Bronchial smooth muscle cell (primary cell): ENCODE measurements at places on chromosomes 13 and 19. TPM values are rescaled to one million over a fixed set of nuclear protein-coding genes. Genes with fewer than 3 reads are reported as not detected.

Gene IGFL2
- total RNA-seq, result not detected in 2 replicates

Gene MARCHF2
- total RNA-seq, result 54.2 and 58.0 TPM in 2 replicates

Gene SOX1
- not detected in 2 replicates for total RNA-seq

Gene YJEFN3
- total RNA-seq, result 0.17 and 0.32 TPM in 2 replicates

Gene U2AF2
- 72.3 and 77.7 TPM in 2 replicates for total RNA-seq

Gene PRDX2
- total RNA-seq, result 130 and 210 TPM in 2 replicates

Gene PCDH9
- 1.0 and 2.5 TPM in 2 replicates for total RNA-seq

Gene LRRC4B
- under 0.01 and 0.94 TPM in 2 replicates for total RNA-seq

Gene FSTL3
- 24.1 and 37.4 TPM in 2 replicates for total RNA-seq

Gene C19orf67
- total RNA-seq, result not detected in 2 replicates

Gene ANGPTL8
- not detected in 2 replicates for total RNA-seq

Gene SIGLEC8
- not detected in 2 replicates for total RNA-seq

Gene ATP4A
- total RNA-seq, result not detected in 2 replicates

Gene NDUFS7
- total RNA-seq, result 53.1 and 63.4 TPM in 2 replicates

Gene ZNF587
- 14.5 and 15.0 TPM in 2 replicates for total RNA-seq

Gene NXNL1
- not detected in 2 replicates for total RNA-seq

Gene CEBPA
- 0.32 and 0.77 TPM in 2 replicates for total RNA-seq

Gene ASF1B
- total RNA-seq, result 0.43 and 0.95 TPM in 2 replicates

Gene C13orf42
- total RNA-seq, result not detected in 2 replicates
